Osteoblast (primary cell): ENCODE measurements at places on chromosomes 12 and 14. TPM values are rescaled to one million over a fixed set of nuclear protein-coding genes. Genes with fewer than 3 reads are reported as not detected.

DNA sequence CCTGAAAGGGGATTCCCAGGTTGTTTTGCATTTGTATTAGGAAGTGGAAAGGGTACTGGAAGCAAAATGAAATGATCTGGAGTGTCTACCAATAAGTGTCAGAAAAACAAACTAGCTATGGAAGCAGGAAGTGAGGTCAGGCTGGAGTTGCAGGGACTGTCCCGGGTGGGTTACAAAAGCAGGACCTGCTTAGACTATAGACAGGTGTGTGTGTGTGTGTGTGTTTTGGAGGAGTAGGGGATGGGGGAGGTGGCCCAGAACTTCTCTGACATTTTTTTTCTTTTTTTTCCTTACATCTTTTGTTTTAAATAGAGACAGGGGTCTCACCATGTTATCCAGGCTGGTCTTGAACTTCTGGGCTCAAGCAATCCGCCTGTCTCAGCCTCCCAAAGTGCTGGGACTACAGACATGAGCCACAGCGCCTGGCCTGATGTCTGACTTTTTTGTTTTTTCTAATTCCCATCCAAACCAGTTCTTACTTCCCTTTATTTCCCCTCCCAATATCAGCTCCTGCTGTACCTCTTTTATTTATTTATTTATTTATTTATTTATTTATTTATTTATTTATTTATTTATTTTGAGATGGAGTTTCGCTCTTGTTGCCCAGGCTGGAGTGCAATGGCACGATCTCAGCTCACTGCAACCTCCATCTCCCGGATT, 512 bp upstream of the RND1 start:
- DNase-seq: no peak

GRCh38 chr12:69092137-69092536, 147.2 kb upstream of the CPSF6 start:
- DNase-seq: no peak

DNA sequence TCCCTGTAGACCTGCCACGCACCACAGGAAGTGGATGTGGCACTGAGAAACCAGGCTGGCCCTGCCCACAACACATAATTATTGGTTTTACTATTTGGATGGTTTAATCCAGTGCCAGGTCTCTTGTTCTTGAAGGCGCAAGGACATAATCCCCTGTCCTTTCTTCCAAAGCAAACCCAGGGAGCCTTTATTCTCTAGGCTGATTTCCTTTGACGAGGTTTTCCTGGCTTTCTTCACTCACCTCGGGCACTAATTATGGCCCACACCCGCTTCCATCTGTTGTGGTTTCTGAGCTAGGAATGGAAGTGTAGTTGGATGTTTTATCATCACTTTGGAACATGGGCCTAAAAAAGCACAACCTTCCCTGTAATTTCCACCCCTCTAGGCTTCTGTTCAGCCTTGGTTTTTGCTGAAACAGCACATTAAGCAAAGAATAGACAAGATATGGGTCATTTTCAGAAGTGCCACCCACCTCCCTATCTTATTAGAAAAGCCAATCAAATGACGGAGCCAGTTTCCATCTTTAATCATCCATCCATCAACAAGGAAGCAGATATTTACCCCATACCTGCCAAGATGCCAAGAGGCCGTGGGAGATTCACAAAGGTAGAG, 73.9 kb downstream of the PPP1R36 start:
- DNase-seq: no peak

GRCh38 chr12:30822385-30823155, 67.8 kb upstream of the CAPRIN2 start:
- peak; percentile 93 for DNase-seq

GRCh38 chr12:45235087-45236025, 19.5 kb downstream of the ANO6 start:
- no peak for DNase-seq

FBXL14 gene
- 9.8 and 10.3 TPM in 2 replicates for total RNA-seq

DHRS7 gene
- total RNA-seq: 52.5 and 66.6 TPM in 2 replicates

- no peak for DNase-seq
These were observed 10.2 kb upstream of the YARS2 start for GRCh38 chr12:32765906-32766305.

RAB3IP gene
- 13.3 and 13.4 TPM in 2 replicates for total RNA-seq

DNA sequence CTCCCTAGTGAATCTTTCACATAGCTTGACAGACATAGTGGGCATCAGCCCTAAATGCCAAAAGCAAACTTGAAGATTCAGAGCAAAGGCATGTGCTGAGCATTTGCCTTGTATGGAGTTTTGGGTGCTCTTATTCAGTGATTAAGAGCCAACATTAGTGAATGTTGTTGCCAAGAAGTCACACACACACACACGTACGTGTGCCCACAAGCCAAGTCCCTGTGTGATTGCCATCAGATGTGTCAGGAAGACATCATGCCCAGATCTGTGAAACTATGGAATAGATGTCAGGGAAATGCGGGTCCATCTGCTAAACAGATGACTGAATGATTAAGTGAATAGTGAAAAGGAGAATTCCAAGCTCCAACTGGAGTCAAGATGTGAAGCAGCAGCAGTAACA, 149.0 kb downstream of the AKAP6 start:
- DNase-seq: peak; percentile 42

- DNase-seq: no peak
These were observed 96.6 kb downstream of the CFAP54 start for GRCh38 chr12:96585977-96586376.

A2M gene
- total RNA-seq: 2.2 and 2.9 TPM in 2 replicates

INHBC gene
- total RNA-seq: not detected in 2 replicates

BHLHE41 gene
- 4.3 and 4.7 TPM in 2 replicates for total RNA-seq

- DNase-seq: no peak
These were observed 112.5 kb downstream of the FOXN3 start for GRCh38 chr14:89304561-89304960.

CLEC14A gene
- total RNA-seq: 0.29 TPM in 1 of 2 replicates, not detected in the other

TSPAN19 gene
- total RNA-seq: not detected in 2 replicates

DNA sequence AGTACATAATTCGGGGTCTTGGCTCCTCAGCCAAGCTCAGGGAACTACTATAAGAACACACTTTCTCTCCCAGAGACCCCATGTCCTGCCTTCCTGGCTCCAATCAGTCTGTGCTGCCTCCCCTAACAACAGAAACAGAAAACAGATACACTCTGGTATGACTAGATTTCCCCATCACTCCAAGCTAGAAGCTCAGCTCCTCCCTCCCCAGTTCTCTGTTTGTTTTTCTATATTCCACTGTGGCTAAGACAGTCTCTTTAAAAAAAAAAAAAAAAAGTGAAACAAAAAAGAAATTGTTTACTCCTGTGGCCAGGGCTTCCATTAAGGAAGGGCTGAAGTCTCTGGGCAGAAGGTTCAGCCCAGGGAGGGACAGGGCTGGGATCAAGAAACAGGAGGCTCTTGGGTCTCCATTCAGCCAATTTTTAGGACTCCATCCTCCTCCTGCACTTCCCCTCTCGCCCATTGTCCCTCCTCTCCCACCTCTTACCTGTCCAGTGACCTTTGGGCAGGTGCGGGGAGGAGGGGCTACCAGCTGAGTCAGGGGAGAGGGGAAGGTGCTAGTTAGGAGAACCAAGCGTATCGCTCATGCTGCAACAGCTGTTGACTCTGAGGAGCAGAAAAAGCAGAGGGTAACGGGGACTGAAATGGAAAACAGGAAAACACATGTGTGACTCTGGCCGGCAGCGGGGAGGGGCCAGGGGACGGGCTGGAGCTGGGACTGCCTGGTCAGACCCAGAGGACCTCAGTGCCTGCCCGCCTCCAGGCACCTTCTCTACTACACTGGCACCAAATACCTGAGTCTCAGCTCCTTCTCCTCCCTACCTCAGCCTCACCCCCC, 4.1 kb upstream of the SLC7A7 start:
- peak; percentile 91 for DNase-seq

KRT6C gene
- not detected in 2 replicates for total RNA-seq

DNA sequence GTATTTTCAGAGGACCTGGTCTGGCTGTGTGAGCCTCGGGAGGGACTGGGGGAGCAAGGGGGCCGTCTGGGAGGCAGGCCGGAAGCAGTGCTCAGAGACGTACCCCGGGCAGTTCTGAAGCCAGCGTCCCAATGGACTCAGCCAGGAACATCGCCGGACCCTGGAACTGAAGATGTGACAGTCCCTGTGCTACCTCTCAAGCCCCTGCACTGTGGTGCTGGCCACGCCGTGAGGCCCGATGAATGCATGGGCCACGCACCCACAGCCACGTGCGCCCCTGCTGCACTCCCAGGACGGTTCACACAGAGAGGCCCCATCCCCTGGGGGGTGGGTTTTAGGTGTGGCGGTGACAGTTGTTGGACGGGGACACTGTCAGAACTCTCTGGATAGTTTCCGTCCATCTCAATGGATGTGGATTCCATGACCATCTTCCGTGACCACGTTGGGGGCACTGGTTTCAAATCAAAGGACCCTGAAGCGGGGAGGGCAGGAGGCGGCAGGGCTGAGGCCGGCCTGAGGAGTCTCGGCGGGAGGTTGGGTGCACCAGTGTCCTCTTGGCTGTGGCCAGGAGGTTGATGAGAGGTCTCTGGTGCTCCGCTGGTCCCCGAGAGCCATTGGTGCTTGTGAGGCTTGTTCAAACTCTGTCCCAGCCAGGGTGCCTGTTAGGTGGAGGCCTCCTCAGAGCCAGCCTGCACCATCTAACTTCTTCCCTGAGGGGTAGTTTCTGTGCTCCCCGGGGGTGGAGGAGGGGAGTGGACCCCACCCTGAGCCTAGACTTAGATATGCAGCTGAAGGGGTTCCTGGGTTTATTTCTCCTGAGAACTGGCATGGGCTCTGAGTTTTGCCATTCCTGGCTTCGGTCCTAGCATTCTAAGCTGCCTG, 36.3 kb upstream of the TSPAN9 start:
- DNase-seq: peak; percentile 83

DNA sequence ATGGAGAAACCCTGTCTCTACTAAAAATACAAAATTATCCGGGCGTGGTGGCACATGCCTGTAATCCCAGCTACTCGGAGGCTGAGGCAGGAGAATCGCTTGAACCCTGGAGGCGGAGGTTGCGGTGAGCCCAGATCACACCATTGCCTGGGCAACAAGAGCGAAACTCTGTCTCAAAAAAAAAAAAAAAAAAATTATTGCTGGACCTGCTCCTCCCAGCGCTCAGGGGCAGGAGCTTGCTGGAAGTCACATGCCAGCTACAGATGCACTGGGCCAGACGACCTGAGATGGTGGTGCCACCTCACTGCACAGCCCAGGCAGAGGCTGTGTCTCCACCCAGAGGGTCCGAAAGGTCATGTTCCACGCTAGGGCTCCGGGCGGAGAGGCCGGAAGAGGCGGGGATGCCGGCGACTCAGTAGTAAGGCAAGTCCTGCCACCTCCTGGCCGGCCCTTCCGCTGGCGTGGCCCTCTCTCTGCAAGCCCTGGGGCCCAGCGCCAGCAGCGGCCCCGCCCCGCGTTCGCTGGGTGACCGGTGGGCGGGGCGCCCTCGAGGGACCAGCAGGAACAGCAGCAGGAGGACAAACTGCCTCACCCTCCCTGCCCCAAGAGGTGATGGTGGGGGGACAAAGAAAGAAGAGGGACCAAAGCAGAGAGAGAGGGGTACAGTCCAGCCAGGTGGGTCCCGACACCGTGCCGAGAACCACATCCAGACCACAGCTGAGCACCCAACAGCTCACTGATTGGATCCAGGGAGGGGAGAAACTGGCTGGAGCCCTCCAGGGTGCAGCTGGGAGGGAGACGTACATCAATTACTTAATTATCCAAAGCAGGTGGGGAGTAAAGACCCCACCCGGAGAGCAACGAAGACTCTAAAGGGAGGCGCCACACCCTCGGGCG, 3.6 kb upstream of the RHOF start:
- DNase-seq: peak; percentile 99

OTX2 gene
- total RNA-seq: not detected in 2 replicates

DNA sequence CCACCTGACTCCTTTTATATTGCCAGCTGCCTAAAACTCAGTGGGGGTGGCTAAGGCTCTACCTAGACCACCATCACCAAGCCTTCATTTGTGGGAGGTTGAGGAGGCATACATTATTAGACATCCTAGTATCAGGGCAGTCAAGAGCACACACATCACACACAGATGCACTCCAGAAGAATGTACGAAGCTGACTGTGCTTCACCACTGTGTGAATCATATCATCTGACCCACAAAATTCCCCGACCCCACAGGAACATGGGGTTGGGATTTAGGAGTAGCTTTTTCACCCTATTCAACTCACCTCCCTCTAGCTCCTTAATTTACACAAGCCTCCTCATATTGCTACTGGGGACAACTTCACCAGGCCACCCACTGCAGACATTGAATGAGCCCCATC, 64.8 kb upstream of the BDKRB2 start:
- DNase-seq: peak; percentile 41

NRXN3 gene
- total RNA-seq: 1.8 and 2.5 TPM in 2 replicates

DNA sequence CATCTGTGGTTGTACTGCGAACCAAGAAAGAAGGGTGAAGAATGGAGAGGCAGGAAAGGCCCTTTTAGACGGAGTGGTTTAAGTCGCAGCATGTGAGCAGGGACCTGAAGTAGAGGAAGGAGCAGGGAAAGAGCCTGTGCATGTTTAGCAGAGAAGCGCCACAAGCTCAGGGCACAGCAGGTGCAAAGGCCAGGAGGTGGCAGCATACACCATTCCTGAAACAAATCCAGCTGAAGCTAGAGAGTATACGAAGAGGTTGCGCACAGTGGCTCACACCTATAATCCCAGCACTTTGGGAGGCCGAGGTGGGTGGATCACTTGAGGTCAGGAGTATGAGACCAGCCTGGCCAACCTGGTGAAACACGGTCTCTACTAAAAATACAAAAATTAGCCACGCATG, 49.9 kb downstream of the HELB start:
- DNase-seq: no peak

GRCh38 chr14:102662636-102663430, 70.4 kb downstream of the RCOR1 start:
- DNase-seq: no peak

ALDH1L2 gene
- 55.4 and 63.9 TPM in 2 replicates for total RNA-seq

DNA sequence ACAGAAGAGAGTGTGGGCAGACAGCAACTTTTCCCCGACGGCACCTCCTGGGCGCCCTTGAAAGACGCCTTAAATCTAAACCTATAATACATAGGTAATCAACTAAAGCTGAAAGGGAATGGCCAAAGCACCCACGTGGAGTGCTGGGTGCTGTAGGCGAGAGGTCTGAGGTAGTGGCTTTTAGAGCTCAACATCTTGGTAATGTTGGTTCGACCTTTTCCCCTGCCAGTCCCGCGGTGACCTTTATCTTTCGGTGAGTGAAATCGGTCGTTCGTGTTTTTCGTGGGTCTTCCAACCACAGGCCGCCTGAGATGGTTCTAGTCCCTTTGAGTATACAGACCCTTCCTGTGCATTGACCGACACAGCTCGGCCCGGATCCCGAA, 9.1 kb downstream of the OR6S1 start:
- no peak for DNase-seq

DNA sequence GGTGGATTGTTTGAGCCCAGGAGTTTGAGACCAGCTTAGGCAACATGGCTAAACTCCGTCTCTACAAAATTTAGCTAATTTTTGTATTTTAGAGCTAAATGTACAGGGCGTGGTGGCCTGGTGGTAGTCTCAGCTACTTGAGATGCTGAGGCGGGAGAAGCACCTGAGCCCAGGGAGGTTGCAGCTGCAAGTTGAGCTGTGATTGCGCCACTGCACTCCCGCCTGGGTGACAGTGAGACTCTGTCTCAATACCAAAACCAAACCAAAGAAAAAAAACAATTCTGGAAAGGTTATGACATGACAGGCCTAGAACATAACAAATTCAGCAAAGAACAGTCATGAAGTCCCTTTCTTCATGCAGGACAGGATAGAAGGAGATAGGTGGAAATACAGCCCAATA, 25.7 kb downstream of the WDR89 start:
- no peak for DNase-seq

- DNase-seq: no peak
These were observed 69.1 kb downstream of the C12orf75 start for GRCh38 chr12:105399428-105400081.

GRCh38 chr12:94872971-94873733, 130.3 kb downstream of the NDUFA12 start:
- peak; percentile 75 for DNase-seq

FOS gene
- total RNA-seq: 42.3 and 63.6 TPM in 2 replicates

SLC2A3 gene
- 117 and 143 TPM in 2 replicates for total RNA-seq
